ENCODE measurements at places on chromosomes 1 and 21.
A peak's percentile ranks its signal among the peaks of the same experiment; 100 is the strongest.

GRCh38 chr1:96730574-96731298 lies 9.2 kb downstream of the PTBP2 start:
- no peak for DNase-seq

DNA sequence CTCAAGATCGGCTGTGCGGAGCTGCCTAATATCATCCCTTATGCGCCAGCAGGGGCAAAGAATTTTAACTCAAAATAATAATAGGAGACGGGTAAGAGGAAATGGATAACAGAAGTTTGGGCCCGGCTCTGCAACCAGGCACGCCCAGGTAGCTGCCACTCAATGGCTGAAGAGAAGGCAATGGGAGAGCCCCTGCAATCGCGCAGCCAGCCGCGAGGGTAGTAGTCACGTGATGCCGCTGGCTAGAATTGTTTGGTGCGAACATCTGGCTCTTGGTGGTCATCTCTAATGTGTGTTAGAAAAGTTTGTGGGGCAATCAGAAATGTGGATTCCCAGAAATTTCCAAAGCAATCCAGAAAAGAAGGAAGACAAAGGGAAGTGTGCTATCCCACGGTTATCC lies 12.3 kb downstream of the BARHL2 start:
- no peak for DNase-seq

- DNase-seq, result no peak
These were observed 163.8 kb downstream of the SMYD3 start for GRCh38 chr1:246343251-246343650.

GRCh38 chr1:219576931-219577730 lies 35.8 kb downstream of the ZC3H11B start:
- no peak for DNase-seq

DNA sequence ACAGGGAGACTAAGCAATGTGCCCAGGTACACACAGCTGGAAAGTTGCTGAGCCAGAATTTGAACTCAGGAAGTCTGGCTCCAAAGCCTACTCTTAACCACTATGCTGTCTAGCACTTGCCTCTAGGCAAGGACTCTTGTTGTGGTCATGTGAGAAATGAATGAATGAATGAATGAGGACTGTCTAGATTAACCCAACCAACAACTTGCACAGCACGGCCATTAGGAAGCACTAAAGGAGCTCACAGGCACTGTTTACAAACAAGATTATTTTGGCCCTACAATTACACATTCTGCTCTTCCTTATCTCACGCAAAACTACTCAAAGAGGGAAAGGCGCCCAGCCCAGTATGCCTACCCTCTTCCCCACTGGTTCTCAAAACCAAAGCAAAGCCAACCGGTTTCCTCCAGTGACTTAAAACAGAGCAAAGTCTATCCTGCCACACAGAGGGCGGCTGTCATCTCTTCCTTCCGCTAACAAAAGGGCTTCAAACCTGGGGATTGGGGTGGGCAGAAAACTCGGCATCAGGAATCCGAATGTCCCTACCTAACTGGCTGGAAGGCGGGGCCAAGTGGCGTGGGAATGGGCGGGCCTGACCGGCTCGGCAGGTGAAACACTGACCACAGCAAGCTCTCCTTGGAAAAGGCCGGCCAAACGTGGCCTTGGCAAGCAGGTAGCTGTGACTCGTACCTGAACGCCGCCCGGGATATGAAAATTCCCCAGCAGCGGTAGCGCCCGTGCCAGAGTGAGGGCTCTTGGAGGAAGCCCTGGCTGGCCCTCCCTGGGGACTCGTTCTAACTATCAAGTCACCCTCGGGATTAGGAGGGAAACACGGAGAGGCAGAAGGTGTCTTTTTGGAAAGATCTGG lies 948 bp downstream of the STK40 start:
- peak; percentile 38 for DNase-seq

- DNase-seq, result no peak
These were observed 8.1 kb downstream of the ADPRS start for GRCh38 chr1:36096500-36097432.

GRCh38 chr1:114126261-114127095 lies 27.2 kb downstream of the SYT6 start:
- DNase-seq, result no peak

- DNase-seq, result no peak
These were observed 9.0 kb downstream of the ADORA1 start for GRCh38 chr1:203136409-203137042.

GRCh38 chr1:19974822-19975416 lies 4.5 kb downstream of the PLA2G2A start:
- peak; percentile 23 for DNase-seq

DNA sequence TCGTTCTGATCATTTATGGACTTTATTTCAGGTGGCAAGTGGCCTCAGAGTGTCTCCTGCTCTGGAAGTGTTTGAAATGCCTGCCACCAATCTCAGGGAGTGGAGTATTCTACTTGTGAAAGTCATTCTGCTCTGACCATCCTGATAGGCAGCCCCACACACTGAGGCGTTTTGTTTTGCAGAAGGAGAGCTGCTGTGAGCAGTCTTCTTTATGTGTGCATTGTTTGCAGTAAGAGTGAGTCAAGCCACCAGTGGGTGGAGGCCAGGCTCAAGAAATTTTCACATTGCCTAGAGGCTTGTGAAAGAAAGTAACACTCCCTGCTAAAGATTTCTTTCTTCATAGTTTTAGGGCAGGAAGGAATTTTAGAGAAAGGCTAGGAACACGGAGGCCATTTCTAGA lies 204.4 kb downstream of the SLC35F3 start:
- no peak for DNase-seq

- DNase-seq, result no peak
These were observed 23.7 kb downstream of the HMGCS2 start for GRCh38 chr1:119745034-119745433.

DNA sequence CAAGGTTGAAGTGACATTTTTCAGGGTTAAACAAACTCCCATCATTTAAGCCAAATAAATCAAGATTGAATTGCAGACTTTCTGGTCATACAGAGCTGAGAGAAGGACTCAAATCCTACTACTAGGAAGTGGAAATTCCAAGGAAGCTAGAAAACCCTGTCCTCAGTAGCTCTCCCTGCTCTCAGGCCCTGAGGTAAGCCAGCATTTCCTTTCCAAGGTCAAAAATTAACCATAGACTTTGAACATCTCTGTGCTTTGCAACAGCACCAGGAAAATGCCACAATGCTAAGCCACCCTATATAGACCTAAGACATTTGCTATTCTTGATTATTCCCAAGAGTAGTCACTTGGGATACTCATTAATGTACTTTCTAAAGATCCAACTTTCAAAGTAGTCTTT lies 45.1 kb downstream of the LUZP1 start:
- DNase-seq, result no peak

DNA sequence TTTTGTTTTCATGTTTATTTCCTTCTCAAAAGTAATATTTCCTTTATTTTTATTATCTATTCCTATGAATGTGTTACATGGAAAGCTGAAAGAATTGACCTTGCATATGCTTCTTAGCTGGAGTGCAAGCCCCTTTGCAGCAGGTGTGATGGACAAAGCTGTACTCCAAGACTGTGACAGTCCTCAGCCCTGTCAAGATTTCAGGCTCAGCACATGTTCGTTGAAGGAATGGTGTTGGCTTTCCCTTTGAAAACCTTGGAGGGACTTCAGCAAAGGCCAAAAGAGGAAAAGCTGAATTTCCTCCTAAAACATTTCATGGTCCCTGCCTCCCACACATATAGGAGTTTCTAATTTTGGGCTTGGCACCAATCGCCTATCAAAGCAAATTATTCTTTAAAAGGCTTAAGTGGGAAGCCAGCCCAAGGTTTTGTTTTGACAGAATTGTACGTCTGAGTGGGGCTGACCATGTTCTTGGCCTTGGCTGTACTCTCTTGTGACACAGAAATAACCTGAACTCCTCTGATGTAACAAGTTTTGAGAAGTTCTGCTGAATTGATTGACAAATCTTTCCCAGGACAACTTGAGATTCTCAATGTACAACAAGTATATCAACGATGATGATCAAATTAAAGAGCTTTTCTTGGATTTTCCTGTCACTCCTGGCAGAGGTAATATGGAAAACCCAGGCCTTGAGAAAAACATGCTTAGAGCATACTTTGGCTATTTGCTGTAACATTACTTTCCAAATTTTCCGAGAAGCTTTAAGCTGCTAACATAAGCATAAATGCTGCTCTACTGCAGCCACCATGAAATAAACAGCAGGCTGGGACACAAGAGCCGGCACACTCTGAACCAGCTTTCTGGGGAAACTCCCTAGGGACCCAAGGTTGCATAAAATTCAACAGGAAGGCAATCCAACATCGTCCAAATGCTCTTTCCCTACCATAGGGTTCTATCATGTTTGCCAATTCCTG lies 135.7 kb upstream of the ZNF648 start:
- DNase-seq, result no peak

DNA sequence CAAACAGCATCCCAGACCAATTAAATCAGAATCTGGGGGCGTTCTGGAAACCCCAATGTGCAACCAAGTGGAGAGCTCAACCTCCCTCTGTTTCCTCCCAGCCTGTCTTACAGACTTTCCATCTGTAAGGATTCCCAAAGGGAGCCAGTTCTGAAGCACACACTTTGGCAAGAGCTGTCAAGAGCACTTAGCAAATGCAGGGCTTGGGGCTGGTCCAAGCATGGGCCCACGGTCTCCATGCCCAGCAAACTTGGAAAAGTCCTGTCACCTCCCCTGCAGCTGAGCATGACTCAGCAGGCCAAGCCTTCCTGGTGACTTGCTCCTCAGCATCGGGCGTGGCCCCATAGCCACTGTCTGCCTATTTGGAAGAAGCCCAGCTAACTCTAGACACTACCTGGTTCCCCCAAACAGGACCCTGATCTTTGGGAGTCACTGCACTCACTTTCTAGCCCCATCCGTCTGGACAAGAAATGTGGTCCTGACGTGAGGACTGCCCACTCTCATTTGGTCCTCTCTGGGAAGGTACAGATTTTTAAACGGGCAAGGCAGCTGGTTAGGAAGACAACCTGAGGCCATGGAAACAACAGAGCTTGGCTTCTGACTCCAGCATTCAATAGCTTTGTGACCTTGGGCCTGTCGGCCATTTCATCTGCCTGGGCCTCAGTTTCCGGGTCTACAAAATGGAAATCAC lies 16.9 kb downstream of the SLC2A1 start:
- DNase-seq, result no peak

GRCh38 chr21:42248783-42249597 lies 30.1 kb downstream of the ABCG1 start:
- no peak for DNase-seq
